ENCODE measurements at places on chromosomes 2 and 18.

DNA sequence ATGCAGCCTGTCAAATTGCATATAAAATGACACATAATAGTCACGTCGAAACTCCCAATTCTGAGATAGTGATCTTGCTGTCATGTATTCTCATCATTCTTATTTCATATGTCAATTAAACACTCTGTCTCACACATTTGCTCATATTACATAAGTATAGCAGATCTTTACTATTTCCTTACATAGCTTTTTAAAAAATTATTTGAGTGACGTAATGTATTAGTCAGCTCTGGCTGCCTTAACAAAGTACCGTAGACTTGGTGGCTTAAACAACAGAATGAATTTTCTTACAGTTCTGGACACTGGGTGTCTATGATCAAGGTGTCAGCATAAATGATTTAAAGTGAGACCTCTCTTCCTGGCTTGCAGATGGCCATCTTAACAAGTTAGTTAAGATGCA lies 1032.3 kb upstream of the NRXN1 start:
- no peak for DNase-seq

GRCh38 chr18:66558773-66559172 lies 45.1 kb downstream of the CDH19 start:
- no peak for DNase-seq

- DNase-seq: peak; percentile 89
Observed at GRCh38 chr2:65064728-65065552, 8.7 kb downstream of the CEP68 start.

DNA sequence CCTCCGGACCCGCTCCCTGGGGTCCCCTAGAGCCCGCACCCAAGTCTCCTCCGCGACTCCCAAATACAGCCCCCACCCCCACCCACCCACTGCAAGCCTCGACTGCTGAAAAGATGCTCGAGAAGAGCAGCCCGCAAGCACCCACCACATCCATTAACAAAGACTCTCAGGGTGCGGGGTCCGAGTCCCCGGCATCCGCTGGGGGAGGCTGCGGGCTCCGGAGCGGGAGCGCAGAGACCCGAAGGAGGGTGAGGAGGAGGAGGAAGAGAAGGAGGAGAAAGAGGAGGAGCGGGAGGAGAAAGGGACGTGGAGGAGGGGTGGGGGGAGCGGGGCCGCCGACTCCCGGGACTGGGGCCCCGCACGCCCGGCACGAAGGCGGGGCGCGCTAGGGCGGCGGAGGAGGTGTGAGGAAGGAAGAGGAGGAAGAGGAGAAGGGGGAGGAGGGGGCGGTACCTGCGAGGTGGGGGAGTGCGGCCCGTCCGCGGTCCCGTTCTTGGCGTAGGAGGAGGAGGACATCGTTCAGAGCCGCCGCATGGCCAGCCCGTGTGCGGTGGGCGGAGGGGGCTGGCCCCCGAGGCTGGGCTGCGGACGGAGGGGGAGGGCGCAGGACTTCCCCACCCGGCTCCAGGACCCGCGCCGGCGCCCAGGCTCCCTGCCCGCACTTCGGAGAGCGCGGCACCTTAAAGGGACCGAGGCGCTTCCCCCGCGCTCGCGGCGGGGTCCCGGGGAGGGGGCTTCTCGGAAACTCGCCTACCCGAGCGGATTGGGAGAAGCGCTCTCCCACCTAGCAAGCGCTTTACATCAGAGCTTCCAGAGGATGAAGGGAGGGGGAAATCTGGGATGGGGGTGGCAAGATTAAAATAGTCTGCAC lies at the start of gene CACNB4:
CACNB4 (minus strand) TSS at position 549 of the 871 bp plus-strand sequence.
- no peak for DNase-seq

GRCh38 chr2:68901199-68901514 lies 30.0 kb upstream of the BMP10 start:
- no peak for DNase-seq

GRCh38 chr2:134227666-134228065 lies 26.2 kb upstream of the MGAT5 start:
- DNase-seq: no peak

DNA sequence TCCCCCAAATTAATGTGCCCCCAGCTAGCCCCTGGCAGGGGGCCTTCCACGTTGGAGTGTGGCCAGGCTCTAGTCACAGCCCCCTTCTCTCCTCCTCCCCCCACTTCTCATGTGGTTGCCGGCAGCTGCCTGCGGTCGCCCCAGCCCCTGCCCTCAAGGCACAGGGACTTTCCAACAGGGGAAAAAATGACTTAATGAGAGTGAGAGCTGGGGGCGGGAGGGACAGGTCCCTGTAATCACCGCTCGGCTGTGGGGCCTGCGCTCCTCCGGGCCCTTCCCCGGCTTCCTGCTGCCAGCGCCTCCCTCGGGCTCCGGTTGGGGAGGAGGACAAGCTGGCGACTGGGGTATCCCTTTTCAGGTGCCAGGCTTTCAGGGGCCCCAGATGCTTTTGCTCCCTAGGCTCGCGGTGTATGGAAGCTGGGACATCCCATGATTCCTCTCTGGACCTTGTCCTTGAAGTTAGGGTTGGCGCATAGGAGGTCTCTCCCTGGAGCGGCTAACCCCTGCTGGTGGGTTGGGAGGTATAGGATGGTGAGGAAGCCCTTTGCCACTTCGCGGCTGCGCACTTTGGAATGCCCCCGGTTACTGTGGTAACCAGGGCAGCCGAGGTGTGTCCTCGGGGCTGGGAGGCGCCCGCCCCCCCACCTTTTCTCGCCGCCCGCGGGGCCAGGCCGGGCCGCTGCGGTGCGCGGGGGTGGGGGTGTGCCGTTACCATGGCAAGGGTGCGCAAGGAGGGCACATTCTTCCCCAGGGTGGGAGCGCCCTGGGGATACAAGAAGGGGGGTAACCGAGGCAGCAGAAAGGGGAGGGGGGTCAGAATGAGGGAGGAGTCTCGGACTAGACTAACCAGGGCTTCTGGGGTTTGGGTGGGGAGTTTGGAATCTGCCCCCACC lies 16.1 kb downstream of the WNT10A start:
- no peak for DNase-seq

DNA sequence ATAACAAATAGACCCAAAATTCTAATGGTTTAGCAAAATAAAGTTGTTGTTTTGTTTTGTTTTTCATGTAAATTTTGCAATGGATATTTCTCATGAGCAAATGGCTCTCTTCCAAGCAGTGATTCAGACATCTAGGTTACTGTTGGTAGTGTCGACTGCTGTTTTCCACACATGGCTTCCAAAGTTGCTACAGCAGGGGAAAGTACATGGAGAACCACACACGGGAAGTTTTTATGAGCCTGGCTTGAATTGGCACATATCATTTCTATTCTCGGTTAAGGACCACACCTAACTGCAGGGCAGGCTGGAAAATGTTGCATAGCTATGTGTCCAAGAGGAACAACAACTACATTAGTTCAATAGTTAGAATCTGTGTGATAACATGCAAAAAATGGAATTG lies 262.1 kb downstream of the GALNT13 start:
- DNase-seq: no peak

DNA sequence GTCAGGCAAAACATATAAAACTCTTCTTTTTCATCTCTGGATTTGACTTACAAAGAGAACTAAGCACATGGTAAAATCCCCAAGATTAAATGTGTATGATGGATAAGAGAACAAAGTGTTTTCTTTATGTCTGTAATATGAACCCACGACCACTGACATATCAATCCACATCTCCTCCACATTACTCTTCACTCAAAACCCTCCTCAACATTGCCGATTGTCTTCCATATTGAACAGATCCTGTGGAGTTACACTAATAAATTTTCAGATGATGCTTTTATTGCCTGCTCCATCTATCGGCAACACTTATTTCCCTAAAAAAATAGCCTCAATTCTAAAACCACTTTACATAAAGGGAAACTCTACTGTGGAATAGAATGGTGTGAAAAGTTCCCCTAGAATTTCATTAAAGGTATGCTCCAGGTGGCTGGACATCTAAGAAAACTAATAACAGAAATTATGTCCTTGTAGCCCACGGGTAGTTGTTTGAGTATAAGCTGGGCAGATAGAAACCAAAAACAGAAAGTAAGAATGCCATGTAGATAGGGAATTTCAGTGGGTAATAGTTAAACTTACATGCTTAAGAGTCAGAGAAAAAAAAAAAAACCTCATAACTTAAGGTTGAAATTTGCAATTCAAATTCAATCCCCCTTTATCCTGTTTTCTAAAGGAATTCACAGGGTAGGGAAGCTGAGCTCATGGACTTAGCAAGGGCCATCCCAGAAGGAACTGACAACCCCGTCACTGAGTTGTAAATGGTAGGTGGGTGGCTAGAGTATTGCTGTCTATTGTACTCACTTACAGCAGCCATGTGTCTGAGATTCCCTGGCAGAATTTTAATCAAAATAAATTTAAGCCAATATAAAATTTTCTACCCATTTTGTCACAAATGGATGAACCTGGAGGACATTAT lies 305.4 kb upstream of the LYPD1 start:
- DNase-seq: no peak

DNA sequence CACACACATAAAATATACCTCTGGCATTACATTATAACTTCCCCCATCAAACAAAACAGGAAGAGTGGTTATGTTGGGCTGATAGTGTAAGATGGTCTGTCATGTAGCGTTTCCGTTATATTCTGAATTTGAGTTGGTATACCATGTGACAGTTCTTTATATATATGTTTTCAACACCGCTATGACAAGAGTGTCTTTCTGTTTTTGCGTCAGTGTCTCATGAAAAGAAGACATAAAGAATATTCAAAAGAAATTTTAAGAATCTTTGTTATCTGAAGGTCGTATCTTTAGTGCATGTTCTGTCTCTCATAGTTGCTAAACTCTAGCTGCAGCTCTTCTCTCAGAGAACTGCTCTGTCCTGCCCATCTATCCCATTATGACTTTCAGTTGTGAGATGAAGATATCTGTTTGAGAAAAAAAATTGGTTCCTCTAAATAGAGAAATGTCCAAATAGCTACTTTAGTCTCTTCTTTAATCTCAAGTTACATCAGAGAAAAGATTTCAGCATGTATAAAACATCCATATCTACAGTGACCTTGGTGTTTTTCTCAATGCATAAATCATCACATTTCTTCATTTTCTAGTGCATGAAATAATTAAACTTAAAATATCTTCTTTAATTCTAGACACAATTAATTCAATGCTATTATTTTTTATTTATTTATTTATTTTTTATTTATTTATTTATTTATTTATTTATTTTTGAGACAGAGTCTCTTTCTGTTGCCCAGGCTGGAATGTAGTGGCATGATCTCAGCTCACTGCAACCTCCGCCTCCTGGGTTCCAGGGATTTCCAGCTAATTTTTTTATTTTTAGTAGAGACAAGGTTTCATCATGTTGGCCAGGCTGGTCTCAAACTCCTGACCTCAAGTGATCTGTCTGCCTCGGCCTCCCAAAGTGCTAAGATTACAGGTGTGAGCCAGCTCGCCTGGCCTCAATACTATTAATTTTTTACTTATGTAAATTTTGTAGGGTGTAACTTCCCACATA lies 24.3 kb upstream of the PSME4 start:
- DNase-seq: no peak

DNA sequence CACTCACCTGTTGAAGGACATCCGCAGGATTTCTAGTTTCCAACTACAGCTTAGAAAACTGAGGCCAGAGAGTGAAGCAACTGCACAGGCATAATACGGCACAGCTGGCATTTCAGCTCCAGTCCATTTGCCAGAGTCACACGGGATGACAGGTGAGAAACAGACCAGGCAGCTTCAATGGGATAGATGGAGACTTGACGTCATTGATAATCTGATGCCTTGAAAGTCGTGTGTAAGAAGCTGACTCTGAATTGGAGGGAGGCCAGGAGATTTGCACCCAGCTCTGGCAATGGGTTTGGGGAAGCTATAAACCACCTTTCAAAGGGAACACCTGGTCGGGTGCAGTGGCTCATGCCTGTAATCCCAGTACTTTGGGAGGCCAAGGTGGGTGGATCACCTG lies 12.4 kb upstream of the DNMT3A start:
- DNase-seq: no peak

DNA sequence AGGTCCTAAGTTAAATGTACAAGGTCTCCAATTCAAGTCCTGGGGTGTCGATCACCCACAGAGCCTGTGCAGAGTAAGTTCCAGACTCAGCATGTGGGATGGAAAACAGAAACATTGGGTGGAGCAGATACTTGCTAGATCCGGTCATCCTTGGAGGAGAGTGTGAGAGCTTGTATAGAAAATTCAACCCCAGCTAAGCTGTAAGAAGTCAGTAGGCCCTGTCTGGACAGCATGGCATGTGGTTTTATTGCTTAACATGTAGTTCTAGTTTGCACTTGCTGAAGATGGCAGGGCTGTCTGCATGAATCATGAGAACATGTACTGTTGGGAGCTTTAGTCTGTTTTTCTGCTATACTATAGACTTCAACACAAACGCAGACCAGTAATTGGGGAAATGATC lies 189.6 kb upstream of the RMP24 start:
- no peak for DNase-seq

DNA sequence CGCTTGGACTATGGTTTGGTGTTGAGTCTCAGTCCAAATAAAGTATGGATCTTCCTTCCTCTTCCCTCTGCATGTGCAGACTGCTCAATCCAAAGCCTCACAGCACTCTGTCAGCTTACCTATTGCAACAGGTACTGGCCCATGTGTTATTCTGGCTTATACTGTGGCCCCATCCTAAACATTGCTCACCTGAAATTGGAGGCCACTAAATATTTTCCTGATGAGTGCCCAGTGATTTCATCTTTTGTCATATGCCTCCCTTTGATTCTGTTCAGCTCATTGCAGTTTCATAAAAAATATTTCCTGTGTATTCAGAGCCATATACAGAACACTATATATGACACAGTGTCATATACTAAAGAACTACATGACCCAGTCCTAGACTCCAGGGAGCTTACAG lies 86.3 kb upstream of the FAM136A start:
- DNase-seq: no peak

- no peak for DNase-seq
Observed at GRCh38 chr2:30115141-30115980, 31.4 kb upstream of the YPEL5 start.

DNA sequence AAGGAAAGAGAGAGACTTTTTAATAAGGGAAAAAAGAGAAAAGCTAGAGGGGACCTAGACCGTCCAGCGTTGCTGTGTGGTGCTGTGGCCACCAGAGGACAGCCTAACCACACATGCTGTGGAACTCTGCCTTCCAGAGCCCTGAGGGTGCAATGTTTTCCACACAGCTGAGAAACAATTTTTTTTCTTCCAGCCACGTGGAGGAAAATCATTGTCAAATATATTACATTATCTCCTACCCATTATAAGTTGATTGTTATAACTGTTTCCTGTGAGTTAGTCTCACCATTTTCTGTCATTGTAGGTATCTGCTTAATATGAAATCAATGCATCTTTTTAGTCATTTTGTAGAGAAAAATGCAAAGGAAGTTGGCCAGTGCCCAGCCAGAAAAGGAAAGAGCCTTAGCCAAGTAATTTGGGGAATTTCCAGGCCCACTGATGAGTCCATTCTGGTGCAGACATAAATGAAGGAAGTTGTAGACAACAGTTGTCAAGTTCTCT lies 5.9 kb upstream of the MRPL19 start:
- no peak for DNase-seq

Data from coronary artery (tissue), 2 donors.